ENCODE measurements at places on chromosomes 4 and X.

DNA sequence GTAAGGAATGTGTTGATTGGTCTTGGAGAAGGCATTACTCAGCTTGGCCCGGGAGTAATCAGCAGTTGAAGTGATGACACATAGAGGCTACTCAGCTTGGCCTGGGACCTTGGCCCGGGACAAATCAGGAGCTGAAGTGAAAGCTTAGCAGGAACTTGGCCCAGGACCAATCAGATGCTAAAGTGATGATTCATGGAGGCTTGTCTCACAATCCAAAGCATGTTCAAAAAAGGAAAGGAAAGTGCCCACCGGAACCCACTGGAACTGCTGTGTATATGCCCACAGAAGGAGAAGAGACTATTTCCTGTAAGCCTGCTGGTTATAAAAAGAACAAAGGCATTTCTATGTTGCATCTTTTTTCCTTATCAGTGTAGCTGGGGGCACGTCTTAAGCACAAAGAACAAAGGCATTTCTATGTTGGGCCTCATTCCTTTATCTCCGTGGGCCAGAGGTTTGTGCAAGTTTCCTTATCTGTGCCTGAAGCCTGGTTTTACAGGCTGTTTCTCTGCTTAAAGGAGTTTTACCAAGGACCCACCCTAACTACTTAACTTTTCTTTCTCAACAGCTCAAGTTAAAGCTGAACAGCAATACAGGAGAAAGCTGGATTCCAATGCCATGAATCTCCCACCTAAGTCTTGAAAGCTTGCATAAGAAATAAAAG is 1176.7 kb downstream of the NLGN4X start:
- no peaks in the 10 kb centered on the region for H3K36me3 ChIP-seq
- no peaks in the 10 kb centered on the region for H3K4me1 ChIP-seq
- no peak overlapping the region for H3K4me3 ChIP-seq
- no peaks in the 10 kb centered on the region for H3K27me3 ChIP-seq
- DNase-seq: peak; percentile 91

DNA sequence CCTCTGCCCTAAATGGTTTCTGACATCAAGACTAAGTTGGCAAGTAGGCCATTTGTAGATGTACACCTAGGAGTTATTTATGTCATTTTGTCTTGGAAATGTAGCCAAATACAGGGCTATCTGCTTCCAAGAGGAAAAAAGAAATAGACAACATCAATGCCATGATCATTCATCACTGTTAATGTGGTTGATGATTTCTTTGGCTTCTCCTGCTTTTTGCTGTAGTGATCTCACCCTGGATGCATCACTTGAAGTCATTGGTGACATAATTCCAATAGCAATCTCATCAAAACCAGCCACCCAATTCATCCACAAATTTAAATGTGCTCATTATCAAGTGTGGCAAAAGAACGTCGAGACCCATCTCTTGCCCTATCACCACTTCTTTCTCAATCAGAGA is 222.6 kb upstream of the PPARGC1A start:
- H3K27ac ChIP-seq: no peak overlapping the region
- no peak overlapping the region for H3K4me3 ChIP-seq
- no peak for DNase-seq

- no peak overlapping the region for H3K27ac ChIP-seq
- H3K36me3 ChIP-seq: no peaks in the 10 kb centered on the region
- H3K27me3 ChIP-seq: no peaks in the 10 kb centered on the region
- DNase-seq: peak; percentile 88
Measured at GRCh38 chr4:165175879-165176278, 31.5 kb upstream of the KLHL2 start.

- H3K27me3 ChIP-seq: no peaks in the 10 kb centered on the region
- no peak overlapping the region for H3K4me3 ChIP-seq
- H3K4me1 ChIP-seq: no peaks in the 10 kb centered on the region
- no peaks in the 10 kb centered on the region for H3K36me3 ChIP-seq
- no peak for DNase-seq
- H3K27ac ChIP-seq: no peak overlapping the region
Measured at GRCh38 chr4:184293552-184293951, 75.9 kb upstream of the ENPP6 start.

- H3K4me3 ChIP-seq: peak overlapping the region; percentile 16
- no peaks in the 10 kb centered on the region for H3K27me3 ChIP-seq
- no peak for DNase-seq
- H3K36me3 ChIP-seq: no peaks in the 10 kb centered on the region
Measured at GRCh38 chr4:165207016-165207430, 338 bp upstream of the KLHL2 start.

- H3K36me3 ChIP-seq: peaks cover 4% of the 10 kb centered on the region
- no peak overlapping the region for H3K27ac ChIP-seq
- no peaks in the 10 kb centered on the region for H3K27me3 ChIP-seq
Measured at GRCh38 chrX:155052738-155053498, 18.0 kb downstream of the CMC4 start.

- H3K27ac ChIP-seq: no peak overlapping the region
- H3K4me3 ChIP-seq: no peak overlapping the region
- H3K4me1 ChIP-seq: no peaks in the 10 kb centered on the region
- no peak for DNase-seq
- no peaks in the 10 kb centered on the region for H3K27me3 ChIP-seq
- H3K36me3 ChIP-seq: no peaks in the 10 kb centered on the region
Measured at GRCh38 chr4:149719357-149719756, 96.3 kb downstream of the IQCM start.

DNA sequence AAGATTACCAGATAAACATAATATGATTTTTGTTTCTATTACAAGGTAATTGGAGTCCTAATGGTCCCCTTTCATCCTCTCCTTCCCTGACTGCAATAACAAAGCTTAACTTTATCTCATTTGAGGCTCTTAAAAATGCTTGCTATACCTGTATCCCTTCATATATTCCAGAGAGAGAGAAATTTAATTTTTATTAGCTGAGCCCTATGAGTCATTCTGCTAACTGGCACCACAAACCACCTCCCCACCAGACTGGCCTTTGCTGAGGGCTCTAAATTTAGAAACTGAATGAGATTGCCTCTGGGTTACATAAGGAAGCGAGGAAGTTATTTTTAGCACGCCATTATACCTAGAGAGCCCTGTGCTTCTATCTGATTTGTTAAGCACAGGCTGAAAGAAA is 27.4 kb downstream of the CBLL2 start:
- H3K36me3 ChIP-seq: no peaks in the 10 kb centered on the region
- H3K27ac ChIP-seq: no peak overlapping the region
- no peak overlapping the region for H3K4me3 ChIP-seq
- DNase-seq: peak; percentile 42

GRCh38 chrX:56468441-56468840 is 95.0 kb upstream of the UBQLN2 start:
- no peak overlapping the region for H3K4me3 ChIP-seq
- no peaks in the 10 kb centered on the region for H3K36me3 ChIP-seq
- no peaks in the 10 kb centered on the region for H3K4me1 ChIP-seq
- no peak overlapping the region for H3K27ac ChIP-seq
- DNase-seq: no peak
- H3K27me3 ChIP-seq: peaks cover 11% of the 10 kb centered on the region

DNA sequence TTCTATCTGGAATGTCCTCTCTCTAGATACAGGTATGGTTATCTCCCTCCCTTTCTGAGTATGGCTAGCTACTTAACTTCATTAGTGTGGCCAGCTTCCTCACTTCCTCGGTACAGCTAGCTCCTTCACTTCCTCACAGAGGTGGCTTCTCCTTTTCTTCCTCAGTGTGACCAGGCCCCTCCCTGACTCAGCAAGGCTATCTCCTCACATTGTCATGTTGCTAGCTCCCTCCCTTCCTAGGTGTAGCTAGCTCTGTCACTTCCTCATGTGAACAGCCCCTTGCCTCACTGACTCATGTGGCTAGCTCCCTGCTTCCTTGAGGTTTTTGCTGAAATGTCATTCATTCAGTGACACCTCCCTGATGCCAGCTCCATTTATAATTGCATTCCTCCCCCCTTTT is 67.3 kb upstream of the DDIT4L start:
- no peak for DNase-seq

GRCh38 chrX:115322375-115322774 is 32.9 kb downstream of the LUZP4 start:
- DNase-seq: no peak
- H3K27me3 ChIP-seq: peaks cover 8% of the 10 kb centered on the region
- no peak overlapping the region for H3K4me3 ChIP-seq
- peaks cover 5% of the 10 kb centered on the region for H3K4me1 ChIP-seq

- H3K4me1 ChIP-seq: no peaks in the 10 kb centered on the region
- no peak for DNase-seq
- no peak overlapping the region for H3K4me3 ChIP-seq
- no peak overlapping the region for H3K27ac ChIP-seq
- no peaks in the 10 kb centered on the region for H3K36me3 ChIP-seq
Measured at GRCh38 chr4:155629183-155629825, 37.3 kb upstream of the GUCY1A1 start.

DNA sequence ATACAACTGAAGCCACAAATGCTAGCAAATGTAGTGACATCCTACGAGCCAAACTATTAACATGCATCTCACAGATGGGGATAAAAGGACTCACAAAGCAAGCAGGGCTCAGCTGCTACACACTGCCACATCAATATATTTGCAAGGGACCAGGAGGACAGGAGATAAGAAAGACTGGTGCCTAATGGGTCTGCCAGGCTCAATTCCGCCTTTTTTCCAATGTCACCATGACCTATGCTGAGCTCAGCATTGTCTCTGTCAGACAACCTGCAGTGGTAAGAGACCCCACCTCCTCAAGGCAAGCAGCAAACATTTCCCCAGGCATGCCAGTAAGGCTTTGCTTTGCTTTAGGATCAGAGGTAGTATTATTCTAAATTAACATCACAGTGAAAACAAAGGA is 435 bp downstream of the DCX start:
- no peak overlapping the region for H3K27ac ChIP-seq
- DNase-seq: no peak

Data from adrenal gland (tissue), 19 donors.